Natural killer cell treated with Interleukin-12 subunit alpha and Interleukin-12 subunit beta and Interleukin-15 and Interleukin-18, amount 100 ng/mL, for 72 hours (primary cell): ENCODE measurements at places on chromosomes 6 and 20. TPM values are rescaled to one million over a fixed set of nuclear protein-coding genes. Genes with fewer than 3 reads are reported as not detected.

GRCh38 chr6:75299801-75300530, 15.4 kb upstream of the TMEM30A start:
- DNase-seq, result no peak

- DNase-seq, result no peak
Observed at GRCh38 chr20:60232380-60232779, 274.2 kb downstream of the CDH26 start.

DNA sequence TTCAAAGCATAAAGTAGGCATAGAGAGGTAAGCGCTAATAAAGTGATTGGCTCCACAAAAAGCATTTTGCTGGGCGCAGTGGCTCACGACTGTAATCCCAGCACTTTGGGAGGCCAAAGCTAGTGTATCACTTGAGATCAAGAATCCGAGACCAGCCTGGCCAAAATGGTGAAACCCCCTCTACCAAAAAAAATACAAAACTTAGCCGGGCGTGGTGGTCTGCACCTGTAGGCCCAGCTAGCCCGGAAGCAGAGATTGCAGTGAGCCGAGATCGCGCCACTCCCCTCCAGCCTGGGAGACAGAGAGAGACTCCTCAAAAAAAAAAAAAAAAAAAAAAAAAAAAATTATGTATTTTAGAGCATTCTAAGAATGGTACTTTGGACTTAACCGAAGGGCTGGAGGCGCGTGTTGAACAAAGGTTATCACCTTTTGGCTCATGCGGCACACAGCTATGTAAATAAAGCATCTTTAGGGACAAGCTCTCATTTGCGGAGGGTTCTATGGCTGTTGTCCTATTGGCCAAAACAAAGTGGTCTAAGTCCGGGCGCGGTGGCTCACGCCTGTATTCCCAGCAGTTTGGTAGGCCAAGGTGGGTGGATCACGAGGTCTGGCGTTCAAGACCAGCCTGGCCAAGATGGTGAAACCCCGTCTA, 17.4 kb downstream of the HFE start:
- no peak for DNase-seq

DNA sequence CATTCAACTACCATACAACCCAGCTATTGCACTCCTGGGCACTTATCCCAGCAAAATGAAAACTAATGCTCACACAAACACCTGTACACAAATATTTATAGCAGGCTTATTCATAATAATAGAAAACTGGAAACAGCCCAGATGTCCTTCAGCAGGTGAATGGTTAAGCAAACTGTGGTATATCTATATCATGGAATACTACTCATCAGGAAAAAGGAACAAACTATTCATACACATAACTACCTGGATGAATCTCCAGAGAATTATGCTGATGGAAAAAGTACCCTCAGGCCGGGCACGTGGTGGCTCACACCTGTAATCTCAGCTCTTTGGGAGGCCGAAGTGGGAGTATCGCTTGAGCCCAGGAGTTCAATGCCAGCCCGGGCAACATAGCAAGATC, 3.8 kb upstream of the BLTP3A start:
- no peak for DNase-seq

Gene SLA2
- total RNA-seq, result 13.6 TPM

GRCh38 chr6:157981395-157982101, at the start of gene SYNJ2:
TSS of gene SYNJ2 (plus strand) at chr6:157981863. CDS start at chr6:157981962, 99 bp downstream.
- DNase-seq, result peak; percentile 86

Gene EYA2
- not detected for total RNA-seq

Gene FAM217A
- total RNA-seq, result not detected

- peak; percentile 91 for DNase-seq
Observed at GRCh38 chr20:40506537-40506939, 182.5 kb downstream of the MAFB start.

GRCh38 chr6:141551318-141551717, 581.4 kb upstream of the GJE1 start:
- DNase-seq, result no peak

Gene MYH7B
- total RNA-seq, result not detected

- DNase-seq, result no peak
Observed at GRCh38 chr6:22189946-22190345, 106.9 kb downstream of the PRL start.

Gene RNF217
- total RNA-seq, result 3.6 TPM

GRCh38 chr6:45488269-45488668, 110.5 kb upstream of the SUPT3H start:
- DNase-seq, result no peak

DNA sequence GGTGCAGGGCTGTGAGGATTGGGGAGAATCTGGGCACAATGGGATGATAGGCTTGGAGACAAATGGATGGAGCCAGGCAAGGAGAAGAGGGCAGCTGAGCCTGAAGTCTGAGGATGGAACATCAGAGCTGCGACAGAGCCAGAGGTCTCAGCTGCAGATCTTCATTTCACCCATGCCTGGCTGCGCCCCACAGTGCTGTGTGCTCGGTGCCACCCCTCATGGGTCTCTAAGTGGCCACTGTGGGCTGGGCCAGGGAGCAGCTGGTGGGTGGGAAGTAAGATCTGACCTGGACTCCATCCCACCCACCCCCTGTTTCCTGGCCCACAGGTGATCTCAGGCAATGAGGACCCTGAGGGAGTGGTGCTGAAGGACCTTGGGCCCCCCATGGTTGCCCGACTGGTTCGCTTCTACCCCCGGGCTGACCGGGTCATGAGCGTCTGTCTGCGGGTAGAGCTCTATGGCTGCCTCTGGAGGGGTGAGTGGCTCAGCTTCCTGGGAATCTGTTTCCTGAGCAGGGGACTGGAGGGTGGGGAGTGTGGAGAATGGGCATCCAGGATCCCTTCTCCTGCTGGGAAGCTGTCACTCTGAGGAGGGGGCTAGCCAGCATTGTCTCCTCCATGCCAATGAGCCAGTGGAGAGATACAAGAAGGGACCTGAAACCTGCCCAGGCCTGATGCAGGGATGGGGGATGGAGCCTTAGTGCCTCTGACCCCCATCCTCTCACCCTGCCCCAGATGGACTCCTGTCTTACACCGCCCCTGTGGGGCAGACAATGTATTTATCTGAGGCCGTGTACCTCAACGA, 6.5 kb downstream of the DDR1 start:
- DNase-seq, result no peak

Gene HLA-B
- 3,852 TPM for total RNA-seq

Gene ETV7
- total RNA-seq, result 6.9 TPM

Gene PPP1R3D
- total RNA-seq, result 16.4 TPM

- no peak for DNase-seq
Observed at GRCh38 chr20:38143238-38143645, 21.8 kb downstream of the TGM2 start.

DNA sequence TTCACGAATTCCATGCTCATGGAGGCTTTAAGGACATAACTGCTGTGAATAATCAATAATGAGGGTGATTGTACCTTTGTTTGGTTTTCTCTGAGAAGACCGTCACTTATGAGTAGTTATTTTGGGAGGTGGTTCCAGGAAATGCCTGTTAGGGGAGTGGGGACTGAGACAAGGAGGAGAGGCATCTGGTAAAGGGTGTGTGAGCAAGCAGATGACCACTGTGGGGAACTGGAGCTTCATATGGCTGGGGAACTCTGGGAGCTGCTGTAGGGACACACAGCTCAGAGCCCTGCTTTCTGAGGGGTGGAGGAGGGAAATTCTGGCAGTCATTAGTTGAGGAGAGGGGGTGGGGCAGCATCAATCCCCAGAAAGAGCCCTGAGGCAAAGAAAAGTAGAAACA, 71.3 kb upstream of the TINAG start:
- DNase-seq, result no peak

Gene KIF25
- not detected for total RNA-seq

- no peak for DNase-seq
Observed at GRCh38 chr20:46721476-46721875, 12.0 kb downstream of the SLC2A10 start.

GRCh38 chr6:52418606-52419005, 1.5 kb upstream of the EFHC1 start:
- no peak for DNase-seq

- no peak for DNase-seq
Observed at GRCh38 chr20:47677635-47678453, 107.4 kb downstream of the SULF2 start.

GRCh38 chr6:135188718-135189117, 7.6 kb downstream of the MYB start:
- DNase-seq, result no peak

Gene TMC2
- total RNA-seq, result not detected

DNA sequence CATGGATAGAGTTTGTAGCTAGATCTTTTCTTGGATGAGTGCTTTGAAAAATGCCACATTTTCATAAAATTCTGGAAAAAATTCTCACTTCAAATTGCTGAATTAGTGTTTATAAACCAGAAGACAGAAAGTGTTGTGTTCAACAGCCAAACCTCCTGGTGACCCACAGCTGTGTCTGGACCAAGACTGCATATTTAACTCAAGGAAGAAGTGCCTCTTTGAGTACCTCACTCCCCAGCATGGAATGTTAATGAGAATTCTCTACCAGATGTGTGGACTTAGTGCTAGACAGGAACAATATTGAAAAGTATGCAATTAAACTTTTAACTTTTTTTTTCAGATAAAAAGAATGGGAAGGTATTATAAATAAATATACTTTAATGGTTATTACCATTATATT, 609.3 kb downstream of the COL12A1 start:
- no peak for DNase-seq

- no peak for DNase-seq
Observed at GRCh38 chr6:15254070-15254975, 8.5 kb downstream of the JARID2 start.

Gene SLC22A16
- not detected for total RNA-seq

Gene ULBP1
- total RNA-seq, result 1.5 TPM

Gene PPP1R16B
- total RNA-seq, result 74.6 TPM

GRCh38 chr6:89792881-89793280, 26.7 kb downstream of the MDN1 start:
- no peak for DNase-seq

DNA sequence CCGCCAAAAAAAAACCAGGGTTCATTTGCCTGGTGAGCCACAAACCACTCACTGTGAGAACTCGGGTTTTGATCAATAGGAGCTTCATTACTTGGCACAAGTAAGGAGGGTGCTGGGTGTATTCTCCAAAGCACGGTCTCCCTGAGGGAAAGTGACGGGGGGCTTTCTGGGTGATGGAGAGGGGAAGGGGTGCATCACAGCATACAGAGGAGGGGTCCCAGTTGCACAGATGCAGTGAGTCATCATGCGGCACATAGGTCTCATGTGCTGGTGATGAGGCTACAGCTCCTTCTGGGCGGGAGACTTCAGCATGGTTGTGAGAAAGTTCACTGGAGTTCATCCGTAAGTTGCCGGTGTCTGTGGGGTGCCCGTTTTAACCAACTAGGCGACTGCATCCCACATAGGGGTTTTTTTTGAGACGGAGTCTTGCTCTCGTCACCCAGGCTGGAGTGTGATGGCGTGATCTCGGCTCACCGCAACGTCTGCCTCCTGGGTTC, 36.2 kb downstream of the SUN5 start:
- peak; percentile 42 for DNase-seq

DNA sequence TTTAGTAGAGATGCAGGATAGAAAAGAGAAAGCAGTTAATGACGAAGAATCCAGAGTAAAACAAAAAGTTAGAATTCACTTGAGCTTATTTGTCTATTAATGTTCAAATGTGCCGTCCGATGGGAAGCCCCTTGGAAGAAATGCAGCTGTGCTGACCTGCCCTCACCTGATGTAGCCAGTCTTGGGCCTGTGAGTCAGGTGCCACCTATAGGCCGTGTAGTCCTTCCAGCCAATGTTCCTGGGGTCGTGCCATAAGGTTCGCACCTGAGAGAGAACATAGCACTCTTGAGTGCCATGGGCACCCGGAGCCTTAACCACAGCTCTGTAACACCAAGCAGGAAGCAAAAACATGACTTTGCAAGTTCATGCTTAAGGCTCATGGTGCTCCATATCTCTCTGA, 32.4 kb downstream of the THBS2 start:
- DNase-seq, result no peak
